ENCODE measurements at places on chromosomes 4 and X.

- no peak for DNase-seq
These were observed 278.9 kb upstream of the MAGEC2 start for GRCh38 chrX:142483965-142484364.

DNA sequence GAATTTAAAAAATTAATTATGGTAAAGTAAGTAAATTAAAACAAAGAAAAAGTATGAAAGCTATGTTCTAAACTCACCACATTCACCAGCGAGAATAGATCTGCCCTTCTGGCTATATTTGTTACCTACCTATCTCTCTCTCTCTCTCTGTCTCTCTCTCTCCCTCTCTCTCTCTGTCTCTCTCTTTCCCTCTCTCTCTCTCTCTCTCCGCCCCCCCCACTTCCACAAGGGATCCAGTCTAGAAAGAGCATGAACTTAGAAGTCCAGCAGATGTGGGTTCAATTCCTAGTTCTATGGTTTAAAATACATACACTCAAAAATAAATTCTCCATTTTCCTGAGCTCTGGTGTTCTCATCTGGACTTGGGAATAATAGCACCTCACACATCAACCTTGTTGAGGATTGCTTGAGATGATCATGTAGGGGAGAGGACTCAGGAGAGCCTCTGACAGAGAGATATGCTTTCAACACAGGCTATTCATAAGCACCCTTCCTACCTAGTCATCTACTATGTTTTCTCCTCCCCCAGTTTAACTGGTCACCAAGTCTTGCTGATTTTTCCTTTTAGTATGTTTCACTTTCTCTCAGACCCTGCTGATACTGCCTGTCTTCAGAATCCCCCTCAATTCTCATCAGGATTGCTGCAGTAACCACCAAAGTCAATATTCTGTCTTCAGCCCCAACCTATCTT lies 64.7 kb downstream of the SLC7A11 start:
- no peak for DNase-seq

- no peak for DNase-seq
These were observed 593.2 kb downstream of the TMA16 start for GRCh38 chr4:164087733-164088132.

GRCh38 chr4:144514736-144515135 lies 131.2 kb upstream of the HHIP start:
- DNase-seq: no peak

DNA sequence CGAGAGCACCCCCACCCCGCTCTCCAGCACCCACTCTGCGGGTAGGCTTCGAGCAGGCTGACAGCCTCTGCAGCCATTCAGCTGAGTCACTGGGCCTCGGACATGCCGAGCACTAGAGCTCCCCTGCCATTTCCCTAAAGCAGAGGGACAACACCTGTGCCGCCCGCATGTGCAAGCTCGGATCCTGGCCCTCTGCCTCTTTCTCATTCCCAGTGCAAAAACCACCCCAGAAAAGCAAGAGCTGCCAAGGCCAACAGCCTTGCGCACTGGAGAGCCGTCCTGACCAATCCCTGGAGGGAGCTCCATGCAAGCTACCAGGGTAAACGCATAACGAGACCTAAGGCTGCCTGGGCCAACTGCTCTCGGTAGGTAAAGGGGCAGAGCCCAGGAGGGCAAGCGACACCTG lies 5.3 kb downstream of the HCFC1 start:
- no peak for DNase-seq

DNA sequence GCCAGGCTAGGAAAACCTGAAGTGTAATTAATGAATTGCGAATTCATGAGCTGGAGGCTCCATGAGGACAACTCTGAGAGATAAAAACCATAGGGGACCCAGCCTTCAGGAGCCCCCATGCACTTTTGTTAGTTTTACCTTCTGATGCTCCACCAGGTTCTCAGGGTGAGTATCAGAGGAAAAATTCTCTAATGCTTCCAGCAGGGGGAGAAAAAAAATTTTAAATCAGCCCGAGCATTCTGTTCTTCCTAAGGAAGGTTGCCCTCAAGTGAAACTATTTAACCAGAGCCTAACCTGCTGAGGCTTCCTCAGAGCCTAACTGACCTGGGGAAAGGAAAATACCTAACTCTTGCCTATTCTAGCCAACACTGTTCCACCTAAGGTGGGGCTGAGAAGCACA lies 552.6 kb downstream of the PPARGC1A start:
- no peak for DNase-seq

GRCh38 chr4:26131711-26132110 lies 189.1 kb upstream of the RBPJ start:
- peak; percentile 24 for DNase-seq

DNA sequence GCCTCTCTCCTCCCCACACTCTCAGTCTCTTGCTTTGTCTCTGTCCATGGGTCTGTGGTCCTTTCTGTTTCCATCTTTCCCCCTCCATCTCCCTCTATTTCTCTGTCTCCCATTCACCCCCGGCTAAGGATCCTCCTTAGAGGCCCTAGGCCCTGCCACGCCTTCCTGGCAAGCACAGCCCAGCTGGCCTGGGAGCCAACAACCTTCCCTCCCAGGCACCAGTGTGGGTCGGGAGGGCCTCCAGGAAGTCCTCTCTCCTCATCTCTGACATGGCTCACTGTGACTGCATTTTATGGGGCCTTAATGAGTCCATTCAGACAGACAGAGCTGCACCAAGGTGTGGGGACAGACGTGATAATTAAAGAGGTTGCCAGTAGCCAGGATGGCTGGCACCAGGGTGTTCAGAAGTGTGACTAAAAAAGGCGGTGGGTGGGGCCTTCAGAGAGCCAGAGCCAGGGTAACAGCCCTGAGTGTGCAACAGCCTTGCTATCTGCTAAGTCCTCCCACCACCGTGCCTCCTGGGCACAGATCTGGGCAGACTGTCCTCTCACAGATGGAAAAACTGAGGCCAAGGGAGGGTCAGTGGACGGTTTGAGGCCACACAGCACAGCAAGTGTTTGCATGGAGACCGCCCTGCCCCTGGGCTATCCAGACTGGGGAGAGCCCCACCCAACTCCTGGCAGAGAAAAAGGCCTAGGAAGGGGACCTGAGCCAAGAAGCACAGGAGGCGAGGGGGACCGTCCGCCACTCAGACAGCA lies 31.5 kb downstream of the BLOC1S4 start:
- DNase-seq: no peak

DNA sequence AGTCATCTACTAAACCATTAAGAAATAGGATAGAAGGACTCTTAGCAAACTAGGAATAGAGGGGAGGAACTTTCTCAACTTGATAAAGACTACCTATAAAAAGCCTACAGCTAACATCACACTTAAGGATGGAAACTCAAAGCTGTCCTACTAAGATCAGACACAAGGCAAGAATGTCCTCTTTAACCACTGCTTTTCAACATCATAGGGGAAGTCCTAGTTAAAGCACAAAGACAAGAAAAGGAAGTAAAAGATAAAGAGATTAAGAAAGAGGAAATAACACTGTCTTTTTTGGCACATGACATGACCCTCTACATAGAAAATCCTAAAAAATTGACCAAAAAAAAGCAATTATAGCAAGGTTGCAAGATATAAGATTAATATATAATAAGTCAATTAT lies 136.6 kb downstream of the FBXW7 start:
- DNase-seq: no peak

DNA sequence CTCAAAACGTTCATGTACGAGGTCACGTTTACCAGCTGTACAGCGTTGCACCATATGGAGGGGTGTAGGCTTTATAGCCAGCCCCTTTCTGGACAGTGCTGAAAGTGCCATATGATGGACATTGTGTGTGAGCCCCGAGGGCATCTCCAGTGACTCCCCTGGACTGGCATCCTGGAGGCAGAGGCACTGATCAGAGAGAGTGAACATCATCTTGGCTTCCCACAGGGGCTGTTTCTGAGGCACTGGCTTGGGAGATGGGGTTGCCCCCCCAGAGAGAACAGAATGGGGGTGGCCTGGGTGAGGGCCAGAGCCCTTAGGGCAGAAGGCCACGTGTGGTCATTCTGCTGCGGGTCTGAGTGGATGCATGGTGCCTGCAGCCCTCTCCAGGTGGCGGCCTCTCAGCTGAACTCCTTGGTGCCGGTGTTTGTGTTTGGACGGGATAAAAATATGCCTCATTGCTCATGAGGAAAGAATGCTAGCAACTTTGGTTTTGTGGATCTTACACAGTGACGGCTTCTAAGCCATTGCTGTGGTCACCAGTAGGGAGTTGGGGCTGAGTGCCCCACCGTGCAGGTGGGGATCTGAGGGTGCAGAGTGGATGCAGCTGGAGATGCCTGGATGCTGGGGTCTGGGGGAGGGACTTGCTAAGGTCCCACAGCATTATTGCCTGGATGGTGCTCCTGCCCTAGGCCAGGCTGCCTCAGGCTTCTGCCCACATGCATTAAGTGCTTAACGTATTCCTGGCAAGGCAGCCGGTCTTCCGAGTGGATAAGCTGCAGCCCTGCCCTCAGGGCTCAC lies 3.4 kb downstream of the WFS1 start:
- no peak for DNase-seq

DNA sequence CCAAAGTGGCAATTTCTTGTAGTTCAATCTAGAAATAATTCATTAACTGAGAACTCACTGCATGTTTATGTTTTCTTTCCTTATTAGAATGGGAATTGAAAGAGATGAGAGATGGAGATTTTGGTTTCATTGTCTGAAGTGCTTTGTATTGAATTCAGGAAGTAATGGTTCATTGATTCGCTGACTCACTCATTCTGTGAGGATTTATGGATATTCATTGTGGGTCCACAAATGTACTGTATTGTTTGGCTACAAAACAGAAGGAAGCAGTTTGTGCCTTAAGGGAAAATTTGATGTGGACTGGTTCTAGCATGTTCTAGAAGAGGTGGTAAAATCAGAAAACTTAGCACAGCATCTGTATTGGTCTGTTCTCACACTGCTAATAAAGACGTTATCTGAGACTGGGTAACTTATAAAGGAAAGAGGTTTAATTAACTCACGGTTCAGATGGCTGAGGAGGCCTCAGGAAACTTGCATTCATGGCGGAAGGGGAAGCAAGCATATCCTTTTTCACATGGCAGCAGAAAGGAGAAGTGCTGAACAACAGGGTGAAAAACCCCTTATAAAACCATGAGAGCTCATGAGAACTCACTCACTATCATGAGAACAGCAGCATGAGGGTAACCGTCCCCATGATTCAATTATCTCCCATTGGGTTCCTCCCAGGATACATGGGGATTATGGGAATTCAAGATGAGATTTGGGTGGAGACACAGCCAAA lies 132.3 kb upstream of the VCX3A start:
- no peak for DNase-seq

DNA sequence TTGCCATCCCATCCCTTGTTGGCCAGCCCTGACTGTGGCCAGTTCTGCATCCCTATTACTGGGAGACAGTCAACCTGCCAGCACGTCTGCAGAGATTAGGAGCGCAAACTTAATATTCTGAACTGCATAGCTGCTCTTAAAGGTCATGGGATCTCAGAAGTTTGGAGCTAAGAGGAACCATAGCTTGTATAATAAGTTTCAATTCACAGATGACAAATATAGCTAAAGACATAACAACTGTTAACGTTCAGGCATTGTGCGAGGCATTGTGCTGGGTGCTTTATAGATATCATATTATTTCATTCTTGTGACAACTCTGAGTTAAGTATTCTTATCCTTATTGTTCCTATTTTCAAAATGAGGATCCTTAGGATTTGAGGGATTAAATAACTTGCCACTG lies 3.7 kb downstream of the SCARB2 start:
- no peak for DNase-seq

DNA sequence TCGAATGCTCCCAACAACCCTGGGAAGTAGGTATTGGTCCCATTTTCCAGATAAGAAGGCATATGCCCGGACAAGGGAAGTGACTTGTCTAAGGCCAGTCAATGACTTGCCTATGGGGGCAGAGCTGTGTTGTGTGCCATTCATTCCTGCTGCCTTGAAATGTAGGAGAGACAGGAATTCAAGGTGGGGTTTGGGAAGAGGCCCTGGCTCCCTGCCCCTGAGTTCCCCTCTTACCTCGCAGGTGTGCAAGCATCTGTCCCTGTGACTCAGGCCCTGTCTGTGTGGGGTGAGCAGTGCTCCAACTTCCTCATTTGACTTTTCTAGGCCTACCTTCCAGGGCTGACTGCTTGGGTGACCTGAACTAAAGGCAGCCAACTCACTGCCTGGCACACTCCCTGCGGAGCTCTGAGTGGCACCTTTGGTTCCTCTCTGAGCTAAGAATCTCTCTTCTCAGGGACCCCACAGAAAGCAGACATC lies 5.1 kb downstream of the EFNB1 start:
- DNase-seq: no peak

DNA sequence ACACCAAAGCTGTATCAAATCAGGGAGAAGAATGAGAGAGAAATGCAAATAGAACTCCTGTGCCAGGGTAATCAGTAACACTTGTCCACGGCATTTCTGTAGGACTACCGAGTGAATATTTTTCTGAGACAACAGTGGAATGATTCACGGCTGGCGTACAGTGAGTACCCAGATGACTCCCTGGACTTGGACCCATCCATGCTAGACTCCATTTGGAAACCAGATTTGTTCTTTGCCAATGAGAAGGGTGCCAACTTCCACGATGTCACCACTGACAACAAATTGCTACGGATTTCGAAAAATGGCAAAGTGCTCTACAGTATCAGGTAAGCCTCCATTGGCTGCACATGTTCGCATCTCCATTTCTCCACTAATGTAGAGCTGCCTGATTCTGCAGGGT lies 51.7 kb downstream of the GLRA2 start:
- no peak for DNase-seq

GRCh38 chrX:131227608-131228007 lies 61.5 kb downstream of the IGSF1 start:
- DNase-seq: no peak

GRCh38 chr4:153573881-153574802 lies 108.0 kb downstream of the TMEM131L start:
- peak; percentile 32 for DNase-seq

DNA sequence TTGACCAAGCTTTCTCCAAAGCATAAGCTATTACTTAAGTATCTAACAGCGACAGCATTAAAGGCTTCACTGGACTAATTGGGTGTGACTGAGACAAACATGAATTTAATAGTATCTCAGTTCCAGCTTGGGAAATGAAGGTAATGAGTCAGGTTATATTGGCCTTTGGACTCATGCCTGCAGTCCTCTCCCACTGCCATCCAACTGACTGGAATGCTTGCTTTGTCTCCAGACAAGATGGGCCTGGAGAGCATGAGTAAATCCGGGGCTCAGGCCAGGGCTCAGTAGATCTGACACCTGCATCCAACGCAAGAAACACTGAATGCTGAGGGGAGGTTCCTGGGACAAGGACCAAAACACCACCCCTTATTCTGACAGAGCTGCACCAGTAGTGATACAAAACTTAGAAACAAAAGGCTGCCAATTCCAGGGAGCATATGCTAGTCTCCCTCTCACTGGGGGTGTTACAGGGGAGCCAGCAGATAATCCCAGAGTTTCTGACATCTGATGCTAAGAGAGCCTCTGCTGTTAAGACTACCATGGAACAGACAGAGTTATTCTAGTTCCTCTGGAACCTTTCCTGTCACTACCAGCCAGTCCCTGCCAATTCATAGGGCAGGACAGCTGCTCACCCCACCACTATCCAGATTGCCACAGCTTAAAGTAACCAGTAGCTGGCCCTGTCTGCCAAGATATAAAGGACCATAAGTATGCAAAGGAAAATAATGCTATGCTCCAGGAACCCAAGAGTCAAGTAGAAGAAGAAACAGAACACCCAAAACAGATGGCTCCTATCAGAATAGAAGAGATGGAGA lies 293.8 kb downstream of the IQCM start:
- no peak for DNase-seq
